Naive thymus-derived CD8-positive, alpha-beta T cell (primary cell): ENCODE measurements at places on chromosomes 2 and 18. TPM values are rescaled to one million over a fixed set of nuclear protein-coding genes. Genes with fewer than 3 reads are reported as not detected.
A peak's percentile ranks its signal among the peaks of the same experiment; 100 is the strongest.

The DIPK1C gene
- total RNA-seq: 0.13 TPM

The REG1A gene
- not detected for total RNA-seq

The AQP12B gene
- total RNA-seq: not detected

The ZNF396 gene
- 5.3 TPM for total RNA-seq

The CPS1 gene
- 0.49 TPM for total RNA-seq

The MC2R gene
- total RNA-seq: not detected

The WDR75 gene
- 67.4 TPM for total RNA-seq

The IMPACT gene
- total RNA-seq: 18.5 TPM

The ALK gene
- not detected for total RNA-seq

The ANKRD30BL gene
- 0.39 TPM for total RNA-seq

The TMEM182 gene
- total RNA-seq: 5.3 TPM

The SLC4A5 gene
- 12.7 TPM for total RNA-seq

The STK17B gene
- 312 TPM for total RNA-seq

DNA sequence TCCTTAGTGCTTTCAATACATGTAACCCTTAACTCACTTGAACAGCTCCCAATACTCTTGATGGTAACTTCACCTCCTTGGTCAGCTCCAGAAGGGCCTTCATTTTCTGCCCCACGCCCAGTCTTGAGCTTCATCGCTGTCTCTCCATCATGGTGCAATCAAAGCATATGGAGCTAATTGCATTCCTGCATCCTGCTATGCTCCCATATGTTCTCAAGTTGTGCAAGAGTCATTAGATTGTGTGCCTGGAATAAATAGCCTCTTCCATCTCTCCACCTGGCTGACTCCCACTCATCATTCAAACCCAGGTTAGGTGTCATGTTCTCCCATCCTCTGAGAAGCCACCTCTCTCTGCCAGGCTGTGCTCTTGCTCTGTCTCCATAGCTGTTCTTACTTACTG lies 364.5 kb upstream of the RGPD4 start:
- no peaks in the 10 kb centered on the region for H3K27me3 ChIP-seq
- no peaks in the 10 kb centered on the region for H3K4me1 ChIP-seq
- no peak overlapping the region for H3K4me3 ChIP-seq
- H3K27ac ChIP-seq: no peak overlapping the region
- DNase-seq: no peak
- H3K36me3 ChIP-seq: no peaks in the 10 kb centered on the region

DNA sequence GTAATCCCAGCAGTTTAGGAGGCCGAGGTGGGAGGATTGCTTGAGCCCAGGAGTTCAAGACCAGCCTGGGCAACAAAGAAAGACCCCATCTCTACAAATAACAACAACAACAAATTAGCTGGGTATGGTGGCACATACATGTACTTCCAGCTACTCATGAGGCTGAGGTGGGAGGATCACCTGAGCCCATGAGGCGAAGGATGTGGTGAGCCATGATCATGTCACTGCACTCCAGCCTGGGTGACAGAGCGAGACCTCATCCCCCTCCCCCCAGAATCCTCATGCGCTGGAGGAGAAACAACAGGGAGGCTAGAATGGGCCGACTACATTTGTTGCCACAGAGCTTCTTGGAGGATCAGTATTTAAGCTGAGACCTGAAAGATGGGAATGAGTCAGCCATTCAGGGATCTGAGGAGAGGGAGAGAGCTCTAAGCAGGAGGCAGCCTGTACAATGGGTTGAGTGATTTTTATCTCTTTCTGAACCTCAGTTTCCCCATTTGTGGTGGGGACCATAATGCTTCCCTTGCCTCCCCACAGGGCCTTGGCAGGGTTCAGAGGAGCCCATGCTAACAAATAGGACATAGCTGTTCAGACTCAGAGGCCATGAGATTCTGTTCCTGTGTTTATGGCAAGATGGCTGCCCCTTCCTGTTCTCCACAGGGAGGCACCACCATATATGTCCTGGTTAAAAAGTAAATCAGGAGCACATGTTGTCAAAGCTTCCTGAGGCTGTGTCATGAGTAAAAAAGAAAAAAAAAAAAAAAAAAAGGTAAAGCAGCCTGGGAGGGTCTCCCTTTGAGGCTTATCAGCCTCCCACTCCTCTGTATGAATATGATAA lies 131.4 kb upstream of the HAAO start:
- H3K27ac ChIP-seq: no peak overlapping the region
- no peak overlapping the region for H3K4me3 ChIP-seq
- no peak for DNase-seq
- H3K27me3 ChIP-seq: peaks cover 3% of the 10 kb centered on the region
- no peaks in the 10 kb centered on the region for H3K4me1 ChIP-seq
- no peaks in the 10 kb centered on the region for H3K36me3 ChIP-seq

DNA sequence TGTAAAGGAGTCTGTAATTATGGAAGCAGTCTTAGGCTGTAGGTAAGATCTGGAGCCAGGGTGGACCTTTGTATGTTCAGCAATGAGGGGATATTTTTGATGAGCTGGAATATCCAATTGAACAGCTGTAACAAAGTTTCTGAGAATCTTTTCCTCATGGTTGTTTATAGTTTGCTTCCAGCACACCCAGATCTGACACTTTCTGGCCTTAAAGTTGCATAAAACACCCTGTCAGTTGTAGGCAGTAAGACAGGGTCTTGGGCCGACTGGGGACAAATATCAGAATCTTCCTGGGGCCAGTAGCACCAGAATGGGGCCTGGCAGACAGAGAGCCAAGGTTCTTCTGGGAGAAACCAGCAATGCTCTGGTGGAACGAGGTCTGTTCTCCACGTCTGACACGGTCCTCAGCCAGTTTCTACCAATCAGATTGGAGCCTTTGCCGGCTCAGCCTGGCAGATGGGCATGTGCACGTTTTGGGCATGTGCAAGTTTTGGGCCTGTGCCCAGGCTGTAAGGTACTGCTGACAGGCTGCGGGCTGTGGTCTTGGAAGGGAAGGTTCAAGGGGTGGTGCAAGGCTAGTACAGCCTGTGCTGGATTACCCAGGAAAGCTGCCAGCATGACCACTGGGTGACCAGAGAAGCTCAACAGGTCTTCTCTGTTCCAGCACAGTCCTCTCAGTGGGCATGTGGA lies 89.8 kb downstream of the PRKCE start:
- no peak overlapping the region for H3K4me3 ChIP-seq
- peaks cover 23% of the 10 kb centered on the region for H3K4me1 ChIP-seq
- no peaks in the 10 kb centered on the region for H3K36me3 ChIP-seq

DNA sequence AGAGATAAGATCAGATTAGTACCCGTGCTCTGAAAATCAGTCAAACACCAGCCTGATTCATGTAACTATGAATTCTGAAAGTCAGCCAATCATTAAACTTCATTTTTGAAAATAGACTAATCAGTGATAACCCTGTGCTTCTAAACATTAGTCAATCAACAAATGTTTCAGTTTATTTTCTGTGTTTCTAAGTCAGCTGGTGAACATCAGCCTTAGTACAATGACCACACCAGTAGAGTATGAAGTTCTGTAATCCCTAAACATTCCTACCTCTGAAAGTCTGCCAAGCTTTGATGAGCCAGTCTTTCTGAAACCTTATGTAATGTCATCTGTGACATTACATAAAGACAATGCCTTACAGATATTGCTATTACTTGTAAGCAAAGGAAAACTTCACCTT lies 807.4 kb upstream of the CRIM1 start:
- no peaks in the 10 kb centered on the region for H3K36me3 ChIP-seq
- DNase-seq: no peak
- no peak overlapping the region for H3K27ac ChIP-seq
- no peaks in the 10 kb centered on the region for H3K27me3 ChIP-seq
- no peak overlapping the region for H3K4me3 ChIP-seq

GRCh38 chr2:98866033-98866432 lies 70.0 kb downstream of the CRACDL start:
- H3K36me3 ChIP-seq: no peaks in the 10 kb centered on the region
- no peak for DNase-seq
- H3K27ac ChIP-seq: no peak overlapping the region
- no peak overlapping the region for H3K4me3 ChIP-seq
- H3K27me3 ChIP-seq: peaks cover 3% of the 10 kb centered on the region

- H3K36me3 ChIP-seq: no peaks in the 10 kb centered on the region
- no peak overlapping the region for H3K4me3 ChIP-seq
- H3K4me1 ChIP-seq: no peaks in the 10 kb centered on the region
- no peaks in the 10 kb centered on the region for H3K27me3 ChIP-seq
These were observed 1087.5 kb upstream of the NXPH2 start for GRCh38 chr2:139867601-139868226.

- H3K27me3 ChIP-seq: peaks cover 46% of the 10 kb centered on the region
- peak; percentile 14 for DNase-seq
These were observed 1.4 kb downstream of the SPATS2L start for GRCh38 chr2:200307724-200308545.

DNA sequence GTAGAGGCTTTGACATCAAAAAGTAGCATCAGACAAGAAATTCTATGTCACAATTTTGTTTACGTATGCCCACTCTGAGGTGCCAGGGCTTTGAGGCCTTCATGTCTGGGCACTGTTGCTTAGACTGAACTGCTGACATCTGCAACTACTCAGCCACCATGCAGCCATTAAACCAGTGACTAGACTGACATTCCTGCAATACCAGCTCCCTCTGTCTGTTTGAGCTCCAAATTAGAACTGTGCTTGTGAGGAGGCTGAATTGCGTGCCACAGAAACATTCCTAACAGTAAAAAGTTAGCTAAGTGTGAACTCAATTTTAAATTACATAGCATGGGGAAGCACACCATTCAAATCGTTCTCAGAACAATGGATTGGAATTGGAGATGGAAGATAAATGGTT lies 163.2 kb downstream of the INSIG2 start:
- peaks cover 15% of the 10 kb centered on the region for H3K27me3 ChIP-seq
- H3K36me3 ChIP-seq: no peaks in the 10 kb centered on the region
- no peak for DNase-seq
- no peaks in the 10 kb centered on the region for H3K4me1 ChIP-seq
- H3K27ac ChIP-seq: no peak overlapping the region
- H3K4me3 ChIP-seq: no peak overlapping the region

GRCh38 chr2:106960683-106961161 lies 74.8 kb upstream of the ST6GAL2 start:
- no peaks in the 10 kb centered on the region for H3K4me1 ChIP-seq
- H3K27ac ChIP-seq: no peak overlapping the region
- H3K27me3 ChIP-seq: peaks cover 3% of the 10 kb centered on the region

- no peaks in the 10 kb centered on the region for H3K36me3 ChIP-seq
- no peaks in the 10 kb centered on the region for H3K27me3 ChIP-seq
- H3K4me3 ChIP-seq: peak overlapping the region; percentile 93
These were observed 503 bp downstream of the ANXA4 start for GRCh38 chr2:69742322-69742952.

GRCh38 chr2:146764301-146764700 lies 1080.5 kb upstream of the ACVR2A start:
- H3K27ac ChIP-seq: no peak overlapping the region
- H3K36me3 ChIP-seq: no peaks in the 10 kb centered on the region
- H3K4me1 ChIP-seq: no peaks in the 10 kb centered on the region
- no peak for DNase-seq
- H3K27me3 ChIP-seq: no peaks in the 10 kb centered on the region
